Aorta (tissue), 5 donors: ENCODE measurements at places on chromosomes 11 and 22. TPM values are rescaled to one million over a fixed set of nuclear protein-coding genes. Genes with fewer than 3 reads are reported as not detected.

DNA sequence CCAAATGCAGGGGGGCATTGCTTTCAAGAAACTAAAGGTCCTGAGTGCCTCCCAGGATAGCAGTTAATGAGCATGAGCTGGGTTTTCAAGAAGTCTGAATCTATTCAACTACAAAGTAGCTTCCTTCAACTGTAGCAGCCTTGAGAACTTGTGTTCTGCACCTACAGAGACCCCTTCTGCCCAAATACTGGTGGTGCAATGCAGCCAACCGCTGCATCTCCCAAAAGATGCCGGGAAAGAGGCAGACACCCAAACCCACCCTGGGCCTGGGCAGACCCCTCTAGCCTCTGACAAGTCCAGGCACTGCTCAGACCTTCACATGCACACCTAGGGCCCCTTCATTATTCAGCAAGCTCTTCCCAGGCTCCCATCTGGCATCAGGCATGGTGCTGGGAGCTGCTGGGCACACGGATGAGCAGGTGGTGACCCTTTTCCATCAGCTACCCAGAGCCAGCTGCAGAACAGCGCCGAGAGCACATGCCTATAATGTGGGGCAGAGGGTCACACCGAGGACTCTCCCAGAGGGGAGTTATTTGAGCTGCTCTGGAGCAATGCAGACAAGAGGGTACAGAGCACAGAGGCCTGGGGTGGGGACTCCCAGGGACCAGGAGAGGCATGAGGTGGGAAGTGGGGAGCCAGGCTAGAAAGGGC, 44.9 kb upstream of the ETS1 start:
- no peak overlapping the region for H3K27ac ChIP-seq
- no peaks in the 10 kb centered on the region for H3K4me1 ChIP-seq
- no peak for DNase-seq
- H3K4me3 ChIP-seq, result no peak overlapping the region
- H3K27me3 ChIP-seq, result no peaks in the 10 kb centered on the region

DNA sequence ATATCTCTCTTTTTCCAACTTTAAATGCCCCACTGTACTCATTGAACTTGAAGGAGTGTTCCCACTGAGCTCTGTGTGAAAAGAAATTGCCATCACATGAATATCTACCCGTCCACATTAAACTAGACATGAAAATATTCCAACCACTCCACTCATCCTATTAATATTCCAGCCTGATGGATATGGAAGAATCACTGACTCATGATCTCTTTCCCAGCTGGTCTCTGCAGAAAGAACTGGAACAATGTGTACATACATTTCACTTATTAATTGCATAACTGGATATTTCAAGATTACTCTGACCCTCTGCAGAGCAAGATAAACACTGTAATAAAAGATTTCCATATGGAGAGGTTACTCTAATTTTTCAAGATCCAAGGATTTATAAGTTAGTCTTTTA, 711.1 kb upstream of the LRRC4C start:
- no peaks in the 10 kb centered on the region for H3K36me3 ChIP-seq
- H3K27me3 ChIP-seq, result no peaks in the 10 kb centered on the region
- H3K27ac ChIP-seq, result no peak overlapping the region

DNA sequence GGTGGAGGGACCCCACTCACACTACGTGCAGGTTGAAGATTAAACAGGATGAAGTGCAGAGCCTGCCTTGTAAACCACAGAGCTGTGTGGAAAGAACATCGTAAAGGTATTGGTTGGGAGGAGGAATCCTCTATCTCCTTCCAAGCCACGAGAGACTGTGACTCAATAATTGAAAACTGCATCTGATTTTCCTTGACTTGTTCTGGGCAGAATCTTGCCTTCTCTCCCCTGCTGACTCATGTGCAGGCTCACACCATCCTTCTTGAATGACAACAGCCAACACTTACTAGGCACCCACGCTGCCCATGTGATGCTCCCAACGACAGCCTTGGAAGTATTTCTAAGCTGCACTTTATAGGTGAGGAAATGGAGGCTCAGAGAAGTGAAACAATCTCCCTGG, 563.0 kb downstream of the MIAT start:
- no peaks in the 10 kb centered on the region for H3K4me1 ChIP-seq
- H3K36me3 ChIP-seq, result no peaks in the 10 kb centered on the region
- no peak overlapping the region for H3K4me3 ChIP-seq
- no peak overlapping the region for H3K27ac ChIP-seq
- no peaks in the 10 kb centered on the region for H3K27me3 ChIP-seq

- no peaks in the 10 kb centered on the region for H3K36me3 ChIP-seq
- no peaks in the 10 kb centered on the region for H3K27me3 ChIP-seq
- H3K4me1 ChIP-seq, result no peaks in the 10 kb centered on the region
- no peak overlapping the region for H3K4me3 ChIP-seq
Measured at GRCh38 chr11:2319791-2320472, 18.1 kb downstream of the TSPAN32 start.

DNA sequence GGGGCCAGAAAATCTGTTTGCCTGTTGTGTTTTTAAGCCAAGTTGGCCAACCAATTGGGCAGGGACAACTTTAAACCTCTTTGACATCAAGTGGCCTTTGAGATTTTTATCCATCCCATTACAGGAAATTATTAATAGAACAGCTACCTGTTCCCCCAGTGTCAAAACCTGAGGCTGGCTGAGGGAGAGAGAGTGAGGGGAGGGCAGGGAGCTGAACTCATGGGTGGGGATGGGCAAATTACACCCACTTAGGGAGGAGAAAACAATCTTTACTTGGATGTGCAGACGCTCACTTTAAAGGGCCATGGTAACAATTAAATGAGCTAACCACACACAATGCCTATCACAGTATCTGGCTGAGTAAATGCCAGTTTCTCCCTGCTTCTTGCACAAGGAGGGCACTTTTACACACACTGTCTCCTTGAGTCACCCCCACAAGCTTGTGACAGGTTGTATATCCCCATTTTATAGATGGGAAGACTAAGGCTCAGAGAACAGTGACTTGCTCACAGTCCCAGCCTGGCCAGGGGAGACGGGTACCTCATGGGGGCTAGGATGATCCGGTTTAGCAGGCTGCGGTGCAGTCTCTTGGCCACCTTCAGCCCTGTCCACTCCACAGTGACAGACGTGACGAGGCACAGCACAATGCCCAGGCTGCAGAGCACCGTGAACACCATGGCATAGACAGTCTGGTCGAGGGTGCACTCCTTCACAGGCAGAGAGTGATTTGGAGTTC, 17.8 kb upstream of the KCNJ11 start:
- no peaks in the 10 kb centered on the region for H3K4me1 ChIP-seq
- no peaks in the 10 kb centered on the region for H3K36me3 ChIP-seq
- DNase-seq, result no peak
- no peak overlapping the region for H3K27ac ChIP-seq

GRCh38 chr11:64088162-64089026, 52.7 kb downstream of the FLRT1 start:
- no peaks in the 10 kb centered on the region for H3K27me3 ChIP-seq
- H3K4me1 ChIP-seq, result no peaks in the 10 kb centered on the region
- no peak overlapping the region for H3K4me3 ChIP-seq
- H3K36me3 ChIP-seq, result no peaks in the 10 kb centered on the region
- H3K27ac ChIP-seq, result no peak overlapping the region

GRCh38 chr11:12287009-12287373, 90.4 kb upstream of the PARVA start:
- H3K27ac ChIP-seq, result peak overlapping the region; percentile 99
- H3K4me1 ChIP-seq, result no peaks in the 10 kb centered on the region
- H3K27me3 ChIP-seq, result no peaks in the 10 kb centered on the region
- no peak overlapping the region for H3K4me3 ChIP-seq

DNA sequence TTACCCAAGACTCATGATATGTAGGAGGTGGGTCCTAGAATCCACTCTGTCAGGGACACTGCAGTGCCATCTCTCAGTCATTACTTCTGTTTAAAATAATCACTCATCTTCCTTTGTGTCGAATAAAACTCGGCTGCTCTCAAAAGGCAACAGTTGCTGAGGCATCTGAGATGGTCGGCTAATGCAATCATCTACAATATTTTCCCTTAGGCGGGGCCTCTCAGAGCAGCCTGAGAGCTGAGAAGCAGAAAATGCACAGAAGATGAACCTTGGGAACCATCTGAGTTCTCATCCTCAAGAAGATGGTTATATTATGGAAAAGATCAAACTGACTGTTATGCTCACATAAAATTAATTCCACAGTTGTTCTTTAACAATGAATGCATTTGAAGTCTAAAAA, 1518.2 kb upstream of the TENM4 start:
- no peaks in the 10 kb centered on the region for H3K4me1 ChIP-seq
- H3K27me3 ChIP-seq, result no peaks in the 10 kb centered on the region
- no peak overlapping the region for H3K4me3 ChIP-seq

GRCh38 chr11:107689317-107690202, 22.3 kb downstream of the SLN start:
- H3K4me3 ChIP-seq, result no peak overlapping the region
- H3K27me3 ChIP-seq, result no peaks in the 10 kb centered on the region
- DNase-seq, result peak; percentile 67
- H3K36me3 ChIP-seq, result no peaks in the 10 kb centered on the region

GRCh38 chr22:36902143-36902926, 11.1 kb upstream of the CSF2RB start:
- H3K36me3 ChIP-seq, result no peaks in the 10 kb centered on the region
- DNase-seq, result no peak
- H3K27me3 ChIP-seq, result peaks cover 2% of the 10 kb centered on the region
- no peak overlapping the region for H3K27ac ChIP-seq

DNA sequence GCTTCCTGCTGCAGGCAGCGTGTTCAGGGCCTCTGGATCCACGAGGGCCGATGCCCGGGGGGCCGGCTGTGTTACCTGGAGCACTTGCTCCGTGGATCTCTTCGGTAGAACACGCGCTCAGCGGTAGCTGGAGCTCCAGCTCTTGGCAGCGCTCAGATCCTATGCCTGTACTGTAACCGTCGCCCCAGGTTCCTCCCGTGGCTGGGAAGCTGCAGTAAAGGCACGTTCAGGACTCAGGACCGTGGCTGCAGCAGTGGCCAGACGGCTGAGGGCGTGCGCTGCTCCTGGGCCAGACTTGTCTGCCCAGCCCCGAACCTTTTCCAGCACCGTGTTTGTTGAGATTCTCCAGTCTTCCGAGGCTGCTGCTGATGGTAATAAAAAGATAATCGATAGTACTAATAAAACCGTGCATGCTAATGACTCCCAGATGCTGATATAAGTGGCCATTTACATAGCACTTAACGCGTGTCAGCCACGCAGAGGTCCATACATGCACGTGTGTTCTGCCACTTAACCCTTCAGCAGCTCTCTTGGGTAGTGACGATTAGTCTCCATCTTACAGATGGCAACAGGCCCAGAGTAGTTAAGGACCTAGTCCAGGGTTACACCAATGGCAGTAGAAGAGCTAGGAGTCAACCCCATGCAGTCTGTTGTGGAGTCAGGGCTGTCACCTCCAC, 1.4 kb downstream of the MOV10L1 start:
- DNase-seq, result peak; percentile 65
- no peaks in the 10 kb centered on the region for H3K4me1 ChIP-seq
- no peak overlapping the region for H3K4me3 ChIP-seq
- no peaks in the 10 kb centered on the region for H3K27me3 ChIP-seq
- H3K36me3 ChIP-seq, result no peaks in the 10 kb centered on the region

GRCh38 chr22:31616315-31616980, 45.6 kb downstream of the PISD start:
- H3K27ac ChIP-seq, result no peak overlapping the region
- H3K4me1 ChIP-seq, result no peaks in the 10 kb centered on the region
- H3K27me3 ChIP-seq, result no peaks in the 10 kb centered on the region
- no peak overlapping the region for H3K4me3 ChIP-seq

DNA sequence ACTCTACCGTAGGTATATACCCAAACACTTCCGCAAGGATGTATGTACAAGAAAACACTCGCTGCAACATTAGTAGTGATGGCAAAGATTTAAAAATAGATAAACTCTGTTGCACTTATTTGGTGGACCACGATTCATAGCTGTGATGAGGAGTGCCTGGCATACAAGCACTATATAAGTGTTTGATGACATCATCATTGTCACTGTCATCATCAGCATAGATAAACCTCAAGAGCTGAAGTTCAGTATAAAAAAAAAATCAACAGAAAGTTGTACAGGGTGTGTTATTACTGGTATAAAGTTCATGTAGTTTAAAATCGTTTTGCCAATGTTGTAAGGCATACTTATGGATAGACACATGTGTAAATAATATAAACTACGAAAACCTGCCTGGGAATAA, 24.0 kb upstream of the NUP50 start:
- no peaks in the 10 kb centered on the region for H3K4me1 ChIP-seq
- no peak overlapping the region for H3K4me3 ChIP-seq
- DNase-seq, result no peak
- no peaks in the 10 kb centered on the region for H3K36me3 ChIP-seq

DNA sequence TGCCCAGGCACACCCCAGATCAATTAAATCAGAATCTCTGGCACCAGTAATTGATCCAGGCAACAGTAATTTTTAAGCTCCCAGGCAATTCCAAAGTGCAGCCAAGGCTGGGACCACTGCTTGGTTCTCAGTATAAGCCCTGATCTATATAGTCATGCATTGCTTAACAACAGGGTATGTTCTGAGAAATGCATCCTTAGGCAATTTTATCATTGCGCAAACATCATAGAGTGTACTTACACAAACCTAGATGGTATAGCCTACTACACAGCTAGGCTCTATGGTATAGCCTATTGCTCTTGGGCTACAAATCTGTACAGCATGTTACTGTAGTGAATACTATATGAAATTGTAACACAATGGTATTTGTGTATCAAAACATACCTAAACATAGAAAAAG, 651 bp upstream of the C11orf42 start:
- H3K4me3 ChIP-seq, result no peak overlapping the region
- DNase-seq, result no peak
- H3K27ac ChIP-seq, result no peak overlapping the region
- no peaks in the 10 kb centered on the region for H3K36me3 ChIP-seq
- H3K27me3 ChIP-seq, result no peaks in the 10 kb centered on the region

GRCh38 chr11:33444835-33445594, 187.8 kb downstream of the HIPK3 start:
- no peaks in the 10 kb centered on the region for H3K36me3 ChIP-seq
- no peak overlapping the region for H3K27ac ChIP-seq
- H3K4me1 ChIP-seq, result no peaks in the 10 kb centered on the region
- H3K4me3 ChIP-seq, result no peak overlapping the region

Gene CST6
- 14.0 TPM for total RNA-seq

Gene SPI1
- 56.0 TPM for total RNA-seq

Gene AMPD3
- total RNA-seq, result 16.9 TPM

Gene CECR2
- total RNA-seq, result 0.62 TPM

Gene SLC15A3
- total RNA-seq, result 47.8 TPM

Gene RRM1
- total RNA-seq, result 22.5 TPM
